ENCODE measurements at places on chromosomes 3 and 15. TPM values are rescaled to one million over a fixed set of nuclear protein-coding genes. Genes with fewer than 3 reads are reported as not detected.

The NLGN1 gene
- 28.4 TPM for total RNA-seq

The CCDC54 gene
- not detected for total RNA-seq

The AGBL1 gene
- total RNA-seq = not detected

The PLSCR5 gene
- not detected for total RNA-seq

All from articular chondrocyte of knee joint (primary cell).